ENCODE measurements at places on chromosomes 12 and 14. TPM values are rescaled to one million over a fixed set of nuclear protein-coding genes. Genes with fewer than 3 reads are reported as not detected.

HECTD1 gene
- 214 TPM for total RNA-seq

TMEM229B gene
- not detected for total RNA-seq

IGFBP6 gene
- 299 TPM for total RNA-seq

TOMM20L gene
- total RNA-seq = not detected

OVCH1 gene
- not detected for total RNA-seq

B4GALNT1 gene
- total RNA-seq = 42.3 TPM

NOVA1 gene
- total RNA-seq = 3.1 TPM

SERPINA5 gene
- not detected for total RNA-seq

AQP5 gene
- total RNA-seq = not detected

M6PR gene
- 112 TPM for total RNA-seq

MAX gene
- total RNA-seq = 58.8 TPM

RPGRIP1 gene
- total RNA-seq = not detected

SYT1 gene
- 0.51 TPM for total RNA-seq

CPNE6 gene
- total RNA-seq = not detected

CAPS2 gene
- 8.4 TPM for total RNA-seq

PTPN6 gene
- 22.5 TPM for total RNA-seq

CBLN3 gene
- total RNA-seq = 3.4 TPM

MUCL1 gene
- total RNA-seq = not detected

PDE3A gene
- 2.0 TPM for total RNA-seq

RIPK3 gene
- not detected for total RNA-seq

All from PC-3 (cell line).